ENCODE measurements at places on chromosomes 6 and 20.

DNA sequence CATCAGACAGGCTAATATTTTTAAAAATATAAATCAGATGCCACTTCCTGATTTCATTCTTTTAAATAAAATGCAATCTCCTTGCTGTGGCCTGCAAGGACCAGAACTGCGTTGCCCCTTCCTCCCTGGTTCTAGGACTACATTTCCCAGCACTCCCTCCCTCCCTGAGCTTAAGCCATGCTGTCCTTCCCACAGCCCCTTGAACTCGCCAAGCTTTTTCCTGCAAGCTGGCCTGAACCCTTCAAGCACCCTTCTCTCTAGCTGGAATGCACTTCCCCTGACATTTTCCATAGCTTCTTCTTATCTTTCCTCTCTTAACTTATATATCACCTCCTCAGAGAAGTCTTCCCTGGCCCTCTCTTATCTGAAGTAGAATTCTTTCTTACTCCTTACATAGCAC lies 6.1 kb upstream of the DOK5 start:
- DNase-seq = no peak

DNA sequence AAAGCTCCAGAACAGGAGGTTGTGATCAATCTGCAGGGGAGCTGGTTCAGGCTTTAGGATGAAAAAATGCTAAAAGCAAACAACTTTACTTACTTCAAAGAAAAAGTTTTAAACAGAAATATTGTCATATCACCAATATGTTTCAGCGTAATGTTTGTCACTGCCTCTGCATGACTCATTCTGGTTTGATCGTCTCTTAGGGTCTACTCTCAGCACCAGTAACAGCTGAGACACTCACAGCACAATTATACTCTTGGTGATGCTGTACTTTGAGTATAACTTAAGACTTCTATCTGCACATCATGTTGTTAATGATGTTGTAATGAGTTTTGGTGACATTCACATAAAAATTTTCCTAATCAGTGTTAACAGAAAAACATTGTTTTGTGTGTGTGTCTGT lies 665.4 kb downstream of the EPM2A start:
- DNase-seq = no peak

- DNase-seq = no peak
Observed at GRCh38 chr20:59708326-59708725, 104.0 kb downstream of the PHACTR3 start.

GRCh38 chr6:90488816-90489215 lies 98.1 kb downstream of the MAP3K7 start:
- no peak for DNase-seq

Data from anterior cingulate cortex (tissue), 58 donors.